ENCODE measurements at places on chromosomes 1 and 21. TPM values are rescaled to one million over a fixed set of nuclear protein-coding genes. Genes with fewer than 3 reads are reported as not detected.

The APOBEC4 gene
- total RNA-seq = not detected

The PAQR7 gene
- total RNA-seq = 4.8 TPM

The HFM1 gene
- 0.07 TPM for total RNA-seq

The TCHH gene
- 0.33 TPM for total RNA-seq

The NAV1 gene
- 8.3 TPM for total RNA-seq

The ANKRD65 gene
- total RNA-seq = 0.05 TPM

The CDK11B gene
- 25.2 TPM for total RNA-seq

The SLAMF9 gene
- 0.43 TPM for total RNA-seq

The TAL1 gene
- 0.02 TPM for total RNA-seq

The LAX1 gene
- total RNA-seq = not detected

The RNF187 gene
- total RNA-seq = 84.7 TPM

The PGLYRP3 gene
- not detected for total RNA-seq

The IL10 gene
- not detected for total RNA-seq

The OR6N1 gene
- total RNA-seq = not detected

The ACTA1 gene
- not detected for total RNA-seq

The ECM1 gene
- total RNA-seq = 1.5 TPM

The WDR64 gene
- not detected for total RNA-seq

The S100A14 gene
- total RNA-seq = 0.46 TPM

The HMGN1 gene
- 164 TPM for total RNA-seq

The MYBPHL gene
- not detected for total RNA-seq

The HORMAD1 gene
- total RNA-seq = 9.7 TPM
